ENCODE measurements at places on chromosomes 2 and 18.
A peak's percentile ranks its signal among the peaks of the same experiment; 100 is the strongest.

- H3K27me3 ChIP-seq: no peaks in the 10 kb centered on the region
- no peaks in the 10 kb centered on the region for H3K4me1 ChIP-seq
- H3K36me3 ChIP-seq: no peaks in the 10 kb centered on the region
Measured at GRCh38 chr2:181172676-181173075, 192.3 kb downstream of the UBE2E3 start.

- DNase-seq: no peak
- H3K36me3 ChIP-seq: peaks cover 27% of the 10 kb centered on the region
- no peaks in the 10 kb centered on the region for H3K4me1 ChIP-seq
Measured at GRCh38 chr2:128017561-128017960, 10.3 kb downstream of the SAP130 start.

- no peaks in the 10 kb centered on the region for H3K36me3 ChIP-seq
- no peaks in the 10 kb centered on the region for H3K27me3 ChIP-seq
- no peaks in the 10 kb centered on the region for H3K4me1 ChIP-seq
- no peak overlapping the region for H3K27ac ChIP-seq
Measured at GRCh38 chr18:52948868-52949444, 609.0 kb downstream of the DCC start.

DNA sequence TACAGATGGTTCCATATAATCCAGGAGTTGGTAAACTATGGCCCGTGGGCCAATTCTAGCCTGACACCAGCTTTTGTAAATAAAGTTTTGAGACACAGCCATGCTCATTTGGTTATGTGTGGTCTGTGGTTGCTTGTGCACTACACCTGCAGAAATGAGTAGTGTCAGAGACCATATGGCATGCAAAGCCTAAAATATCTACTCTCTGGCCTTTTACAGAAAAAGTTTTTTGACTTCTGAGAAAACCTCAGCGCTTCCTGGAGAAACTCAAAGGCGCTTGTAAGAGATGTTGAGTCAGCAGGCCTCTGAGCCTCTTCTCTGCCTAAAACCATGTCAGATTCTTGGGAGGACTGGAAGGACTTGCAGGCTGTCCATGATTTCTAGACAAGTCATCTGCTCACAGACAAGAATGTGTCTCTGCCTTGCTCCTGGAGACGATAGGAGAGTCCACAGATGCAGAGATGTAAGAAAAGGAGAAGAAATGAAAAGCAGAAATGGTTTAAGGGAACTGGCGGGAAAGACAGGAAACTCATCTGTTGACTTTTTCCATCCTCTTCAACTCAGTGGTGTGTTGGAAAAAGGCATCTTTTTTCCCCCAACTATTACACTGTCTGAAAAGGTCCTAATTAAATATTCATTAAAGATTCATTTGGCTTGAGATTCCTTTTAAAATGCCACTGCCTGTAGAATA lies 5.2 kb downstream of the TTC39C start:
- H3K27me3 ChIP-seq: no peaks in the 10 kb centered on the region
- no peaks in the 10 kb centered on the region for H3K4me1 ChIP-seq
- no peaks in the 10 kb centered on the region for H3K36me3 ChIP-seq
- H3K27ac ChIP-seq: no peak overlapping the region

DNA sequence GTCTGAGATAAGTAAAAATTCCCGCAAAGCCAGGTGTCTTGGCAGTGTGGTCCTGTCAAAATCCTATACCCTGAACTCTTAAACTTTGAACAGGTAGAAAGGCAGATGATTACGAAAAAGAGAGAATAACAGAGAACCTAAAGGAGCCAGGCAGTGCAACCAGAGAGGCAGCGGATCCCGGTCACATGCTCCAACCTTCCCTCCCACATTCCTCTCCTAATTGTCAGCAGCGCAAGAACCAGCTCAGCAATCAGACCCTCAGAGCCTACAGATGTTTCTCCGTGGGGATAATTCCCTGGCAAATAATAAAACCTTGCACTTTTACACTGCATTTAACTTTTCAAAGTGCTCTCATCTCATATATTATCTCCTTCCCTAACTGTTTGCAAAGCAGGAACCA lies 124.8 kb downstream of the EPHA4 start:
- no peaks in the 10 kb centered on the region for H3K4me1 ChIP-seq
- no peaks in the 10 kb centered on the region for H3K36me3 ChIP-seq
- no peak overlapping the region for H3K27ac ChIP-seq
- no peaks in the 10 kb centered on the region for H3K27me3 ChIP-seq

DNA sequence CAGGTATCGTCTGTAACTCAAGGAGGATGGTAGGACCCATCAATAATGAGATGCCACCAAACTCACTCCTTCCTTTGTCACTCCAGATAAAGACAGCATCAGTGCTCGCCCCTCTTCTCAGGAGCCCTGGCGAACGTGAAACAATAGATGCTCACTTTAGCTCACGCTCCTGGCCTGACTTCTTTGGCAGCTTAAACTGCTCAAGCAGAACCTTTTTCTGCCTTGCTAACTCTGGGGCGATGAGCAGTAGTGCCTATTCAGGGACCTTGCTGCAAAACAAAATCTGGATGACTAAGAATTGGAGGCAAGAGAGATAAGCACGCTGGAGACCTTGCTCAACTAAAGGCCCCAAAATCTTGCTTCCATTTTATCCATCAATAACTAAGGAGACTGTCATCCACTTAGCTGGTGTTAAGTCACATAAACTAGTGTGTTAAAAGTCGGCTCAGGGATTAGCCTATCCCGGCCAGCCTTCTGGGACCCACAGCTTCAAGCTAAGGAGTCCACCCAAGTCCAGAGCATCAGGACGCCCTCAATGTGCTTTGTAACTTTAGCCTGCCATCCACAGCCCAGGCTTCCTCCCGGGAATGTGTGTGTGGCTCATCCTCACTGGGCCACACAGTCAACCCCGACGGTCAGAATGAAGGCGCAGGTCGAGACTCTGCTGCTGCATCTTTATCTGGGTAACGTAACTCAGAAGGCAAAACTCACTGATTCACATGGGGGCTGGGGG lies 38.9 kb downstream of the ZNF516 start:
- no peaks in the 10 kb centered on the region for H3K27me3 ChIP-seq
- no peak overlapping the region for H3K4me3 ChIP-seq
- H3K27ac ChIP-seq: no peak overlapping the region
- peaks cover 14% of the 10 kb centered on the region for H3K4me1 ChIP-seq
- H3K36me3 ChIP-seq: no peaks in the 10 kb centered on the region
- no peak for DNase-seq

GRCh38 chr2:69781321-69782248 lies 39.7 kb downstream of the ANXA4 start:
- H3K27ac ChIP-seq: peak overlapping the region; percentile 7
- H3K27me3 ChIP-seq: no peaks in the 10 kb centered on the region
- peak; percentile 56 for DNase-seq
- no peaks in the 10 kb centered on the region for H3K36me3 ChIP-seq
- H3K4me3 ChIP-seq: no peak overlapping the region

DNA sequence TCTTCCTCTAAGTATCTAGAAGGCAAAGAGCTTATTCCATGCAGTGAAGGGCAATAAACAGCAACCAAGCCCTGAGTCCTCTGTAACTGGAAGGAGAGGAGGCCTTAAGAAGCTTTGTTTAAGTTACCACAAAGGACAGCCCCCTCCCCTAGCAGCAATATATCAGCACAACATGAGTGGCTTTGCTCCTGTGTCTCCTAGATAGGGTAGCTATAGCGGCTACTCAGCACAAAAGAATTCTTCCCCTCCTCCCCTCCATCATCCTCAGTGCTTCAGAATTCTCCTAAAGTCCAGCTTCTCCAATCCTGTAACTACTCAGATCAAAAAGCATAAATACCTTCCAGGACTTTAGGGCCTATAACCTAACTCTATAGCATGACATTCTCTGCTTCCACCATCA lies 16.5 kb downstream of the SUMO1 start:
- DNase-seq: peak; percentile 4
- H3K4me3 ChIP-seq: no peak overlapping the region
- no peaks in the 10 kb centered on the region for H3K4me1 ChIP-seq
- peaks cover 3% of the 10 kb centered on the region for H3K36me3 ChIP-seq
- no peak overlapping the region for H3K27ac ChIP-seq

DNA sequence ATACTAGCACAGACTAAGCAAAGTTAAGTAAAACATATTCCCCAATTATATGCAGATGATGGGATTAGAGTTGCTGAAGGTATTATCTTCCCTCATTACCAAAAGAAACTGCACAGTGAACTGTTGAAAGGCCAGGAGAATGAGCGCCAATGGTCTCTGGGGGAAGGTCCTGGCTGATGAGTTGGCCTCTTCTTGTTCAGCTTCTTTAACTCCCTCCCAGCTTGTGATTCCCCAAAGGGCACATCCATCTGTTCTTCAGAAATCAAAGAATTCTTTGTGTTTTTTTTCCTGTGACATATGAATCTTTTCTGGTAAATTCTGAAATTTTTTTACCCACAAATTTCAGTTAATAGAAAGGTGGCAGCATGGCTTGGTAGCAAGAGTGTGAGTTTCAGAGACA lies 667.6 kb downstream of the CNTNAP5 start:
- no peak overlapping the region for H3K27ac ChIP-seq
- no peaks in the 10 kb centered on the region for H3K27me3 ChIP-seq
- H3K36me3 ChIP-seq: no peaks in the 10 kb centered on the region
- no peak overlapping the region for H3K4me3 ChIP-seq

GRCh38 chr2:30968660-30969397 lies 161.6 kb upstream of the CAPN13 start:
- no peak overlapping the region for H3K4me3 ChIP-seq
- no peaks in the 10 kb centered on the region for H3K4me1 ChIP-seq
- no peak overlapping the region for H3K27ac ChIP-seq
- H3K27me3 ChIP-seq: no peaks in the 10 kb centered on the region
- no peaks in the 10 kb centered on the region for H3K36me3 ChIP-seq

DNA sequence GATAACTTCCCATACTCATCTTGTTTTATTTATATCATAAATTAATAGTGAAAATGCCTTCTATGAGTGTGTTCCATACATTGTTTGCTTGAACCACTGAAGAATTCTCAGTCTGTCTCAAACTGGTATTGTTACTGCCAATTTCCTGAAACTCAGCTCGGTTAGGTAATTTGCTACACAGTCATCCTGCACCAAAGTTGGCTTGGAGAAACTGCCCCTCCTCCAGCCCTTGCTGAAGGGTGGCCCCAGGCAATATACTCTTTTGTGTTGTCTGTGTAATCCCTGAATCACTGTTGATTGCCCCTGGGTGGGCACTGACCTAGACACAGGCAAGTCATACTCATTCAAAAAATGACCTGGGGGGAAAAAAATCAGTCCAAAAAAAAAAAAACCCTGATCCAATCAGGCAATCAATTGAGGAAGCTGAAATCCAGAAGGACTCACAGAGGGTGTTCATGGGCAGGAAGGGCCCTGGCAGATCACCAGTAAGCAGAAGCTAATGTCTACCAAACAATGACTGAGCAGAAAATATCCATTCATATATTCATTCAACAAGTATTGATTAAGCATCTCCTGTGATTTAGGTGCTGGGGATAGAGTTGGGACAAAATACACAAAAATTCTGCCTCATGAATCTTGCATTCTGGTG lies 3.8 kb upstream of the SESTD1 start:
- DNase-seq: no peak
- no peaks in the 10 kb centered on the region for H3K4me1 ChIP-seq
- no peaks in the 10 kb centered on the region for H3K27me3 ChIP-seq
- H3K4me3 ChIP-seq: no peak overlapping the region

DNA sequence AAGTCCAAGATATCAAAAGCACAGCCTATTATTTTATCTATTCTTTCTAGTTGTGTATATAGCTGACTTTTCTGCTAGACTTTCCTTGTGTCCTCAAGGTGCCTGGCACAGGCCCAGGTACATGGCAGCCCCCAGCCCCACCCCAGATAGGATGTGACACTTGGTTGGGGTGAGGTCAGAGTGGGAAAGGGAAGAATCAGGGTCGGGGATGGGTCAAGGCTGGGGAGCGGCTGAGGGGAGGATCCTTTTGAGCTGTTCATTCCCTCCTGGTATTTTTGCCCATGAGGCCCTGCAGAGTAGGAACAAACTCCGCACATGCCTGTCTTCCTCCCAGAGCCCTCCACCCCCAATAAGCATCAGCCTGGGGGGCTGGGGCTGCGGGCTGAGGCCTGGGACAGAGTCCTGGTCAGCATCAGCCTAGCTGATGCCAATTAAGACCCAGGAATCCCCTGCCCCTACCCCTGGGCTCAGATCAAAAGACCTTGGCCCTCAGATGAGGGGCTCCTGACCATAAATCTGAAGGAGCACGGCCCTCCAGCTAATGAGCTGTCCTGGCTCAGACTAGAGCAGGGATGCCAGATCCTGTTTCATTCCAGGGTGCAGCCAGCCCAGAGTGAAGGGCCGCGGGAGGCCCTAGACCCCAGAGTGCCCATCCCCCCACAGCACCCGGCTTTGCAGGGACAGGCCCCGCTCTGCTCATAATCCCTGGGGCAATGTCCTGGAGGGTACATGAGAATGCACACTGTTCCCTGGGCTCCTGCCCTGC lies 85.3 kb downstream of the SDC1 start:
- no peaks in the 10 kb centered on the region for H3K27me3 ChIP-seq
- no peak overlapping the region for H3K27ac ChIP-seq
- DNase-seq: peak; percentile 76
- no peaks in the 10 kb centered on the region for H3K36me3 ChIP-seq
- no peak overlapping the region for H3K4me3 ChIP-seq

- H3K36me3 ChIP-seq: no peaks in the 10 kb centered on the region
- peaks cover 3% of the 10 kb centered on the region for H3K4me1 ChIP-seq
- H3K27me3 ChIP-seq: no peaks in the 10 kb centered on the region
- DNase-seq: no peak
Measured at GRCh38 chr2:46561731-46562450, 82.5 kb downstream of the TMEM247 start.

DNA sequence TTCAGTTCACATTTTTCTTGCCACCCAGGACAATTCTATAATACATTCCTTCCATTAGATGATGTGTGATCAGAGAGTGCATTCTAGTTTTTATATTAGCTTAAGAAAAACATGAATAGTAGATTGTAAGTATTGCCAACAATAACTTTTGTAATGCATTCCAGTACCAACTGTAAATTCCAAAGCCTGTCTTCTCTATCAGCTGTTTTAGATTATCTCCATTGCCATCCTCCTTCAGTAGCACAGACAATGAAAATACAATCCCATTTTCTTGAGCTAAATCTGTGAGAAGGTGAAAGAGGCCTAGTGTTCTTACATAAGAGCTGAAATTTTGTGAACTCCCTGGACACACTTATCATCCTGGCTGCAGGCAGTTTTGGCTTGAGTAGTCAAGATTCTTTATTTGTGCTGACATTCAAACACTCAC lies 103.9 kb downstream of the CCBE1 start:
- no peak overlapping the region for H3K4me3 ChIP-seq
- H3K36me3 ChIP-seq: no peaks in the 10 kb centered on the region
- no peaks in the 10 kb centered on the region for H3K4me1 ChIP-seq
- no peak for DNase-seq
- H3K27ac ChIP-seq: no peak overlapping the region

DNA sequence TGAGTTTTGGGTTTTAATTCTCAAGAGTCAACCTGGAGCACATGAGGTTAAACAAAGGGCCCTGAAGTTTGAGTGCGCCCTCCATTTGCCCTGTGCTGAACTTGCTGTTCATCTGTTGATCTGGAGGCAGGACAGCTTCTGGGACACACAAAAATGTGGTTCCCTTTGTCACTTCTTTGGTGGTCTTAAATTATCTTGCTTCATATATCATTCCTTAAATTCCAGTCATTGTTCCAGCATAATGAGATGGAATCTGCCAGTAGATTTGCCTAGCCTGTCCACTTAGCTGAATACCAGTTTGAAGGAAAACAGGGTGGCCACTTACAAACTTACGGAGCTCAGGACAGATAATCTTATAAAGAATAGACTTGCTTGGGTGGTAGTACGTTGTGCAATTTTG lies 916 bp downstream of the CETN1 start:
- no peaks in the 10 kb centered on the region for H3K27me3 ChIP-seq
- no peaks in the 10 kb centered on the region for H3K36me3 ChIP-seq
- DNase-seq: no peak
- H3K27ac ChIP-seq: no peak overlapping the region
- no peaks in the 10 kb centered on the region for H3K4me1 ChIP-seq
- H3K4me3 ChIP-seq: no peak overlapping the region

All from kidney (tissue), 22 donors.